Hematopoietic multipotent progenitor cell treated with erythropoietin and hydrocortisone succinate and interleukin-3 and kit ligand, for 6 days (in vitro differentiated cells): ENCODE measurements at places on chromosomes 4 and X.

DNA sequence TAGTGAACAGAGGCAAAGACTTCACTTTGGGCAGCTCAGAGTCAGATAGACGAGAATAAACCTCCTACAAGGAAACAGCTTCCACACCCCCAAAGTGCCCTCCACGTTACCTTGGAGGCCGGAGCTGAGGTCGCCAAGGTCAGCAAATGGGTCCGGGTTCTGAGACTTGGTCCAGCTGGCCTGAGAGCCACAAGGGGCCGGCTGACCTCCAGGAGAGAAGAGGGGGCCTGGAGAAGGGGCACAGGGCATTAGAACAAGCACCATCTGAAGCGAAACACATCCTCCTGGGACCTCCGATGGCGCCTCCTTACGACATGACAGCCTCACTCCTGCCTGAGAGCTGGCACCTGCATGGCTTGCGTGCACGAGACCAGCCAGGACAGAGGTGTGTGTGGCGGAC, 33.6 kb upstream of the CPLX1 start:
- no peak for DNase-seq

DNA sequence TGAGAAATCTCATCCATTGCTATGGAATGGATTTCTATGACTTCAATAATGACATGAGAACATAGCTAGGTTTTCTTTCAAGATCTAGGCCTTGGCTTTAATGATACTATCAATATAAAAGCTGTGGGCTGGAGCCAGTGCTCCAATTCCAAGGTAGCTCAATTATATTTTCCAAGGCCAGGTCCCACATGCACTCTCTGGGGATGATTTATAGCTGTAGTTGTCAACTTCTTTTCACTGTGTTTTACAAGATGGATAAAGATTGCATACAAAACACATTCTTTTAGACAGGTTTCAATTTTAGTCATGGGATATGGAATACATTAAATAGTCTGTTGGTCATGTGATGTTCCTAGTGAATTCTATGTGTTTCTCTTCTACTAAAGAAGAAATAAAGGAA, 156.7 kb downstream of the DCAF12L1 start:
- DNase-seq, result no peak

DNA sequence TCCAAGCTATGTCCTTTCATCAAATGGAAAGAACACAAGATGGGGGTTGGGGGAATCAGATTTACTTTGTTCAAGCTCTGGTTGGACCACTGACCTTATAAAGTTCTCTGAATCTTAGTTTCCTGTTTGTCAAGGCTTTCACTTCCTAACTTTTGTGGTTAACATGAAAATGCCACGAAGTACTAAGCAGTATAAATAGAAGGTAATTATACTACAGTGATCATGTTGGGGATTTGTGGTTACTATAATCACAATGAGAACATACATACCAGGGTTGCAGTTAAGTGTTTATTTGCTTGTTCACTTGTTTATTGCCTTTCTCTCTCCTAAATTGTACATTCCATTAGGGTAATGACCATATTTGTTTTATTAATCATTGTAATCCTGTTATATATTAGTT, 53.2 kb downstream of the SPRY1 start:
- DNase-seq, result peak; percentile 14

DNA sequence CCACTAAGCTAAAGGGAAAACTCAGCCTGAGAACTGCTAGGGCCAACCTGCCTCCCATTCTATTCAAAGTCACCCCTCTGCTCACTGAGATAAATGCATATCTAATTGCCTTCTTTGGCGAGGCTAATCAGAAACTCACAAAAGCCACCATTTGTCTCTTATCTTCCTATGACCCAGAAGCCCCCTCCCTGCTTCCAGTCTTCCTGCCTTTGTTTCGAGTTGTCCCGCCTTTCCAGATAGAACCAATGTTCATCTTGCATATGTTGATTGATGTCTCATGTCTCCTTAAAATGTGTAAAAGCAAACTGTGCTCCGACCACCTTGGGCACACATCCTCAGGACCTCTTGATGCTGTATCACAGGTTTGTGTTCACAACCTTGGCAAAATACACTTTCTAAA, 459.8 kb downstream of the FSTL5 start:
- DNase-seq, result no peak

GRCh38 chr4:165207016-165207430, 338 bp upstream of the KLHL2 start:
- no peak for DNase-seq

GRCh38 chr4:89193843-89194242, 82.5 kb downstream of the TIGD2 start:
- DNase-seq, result no peak

- DNase-seq, result no peak
Observed at GRCh38 chr4:8414377-8414776, 26.1 kb downstream of the ACOX3 start.
